ENCODE measurements at places on chromosomes 2 and 18. TPM values are rescaled to one million over a fixed set of nuclear protein-coding genes. Genes with fewer than 3 reads are reported as not detected.
A peak's percentile ranks its signal among the peaks of the same experiment; 100 is the strongest.

GRCh38 chr18:39945076-39945475 lies 2010.0 kb upstream of the PIK3C3 start:
- H3K4me1 ChIP-seq, result peaks cover 9% of the 10 kb centered on the region
- no peaks in the 10 kb centered on the region for H3K27me3 ChIP-seq
- DNase-seq, result no peak

DNA sequence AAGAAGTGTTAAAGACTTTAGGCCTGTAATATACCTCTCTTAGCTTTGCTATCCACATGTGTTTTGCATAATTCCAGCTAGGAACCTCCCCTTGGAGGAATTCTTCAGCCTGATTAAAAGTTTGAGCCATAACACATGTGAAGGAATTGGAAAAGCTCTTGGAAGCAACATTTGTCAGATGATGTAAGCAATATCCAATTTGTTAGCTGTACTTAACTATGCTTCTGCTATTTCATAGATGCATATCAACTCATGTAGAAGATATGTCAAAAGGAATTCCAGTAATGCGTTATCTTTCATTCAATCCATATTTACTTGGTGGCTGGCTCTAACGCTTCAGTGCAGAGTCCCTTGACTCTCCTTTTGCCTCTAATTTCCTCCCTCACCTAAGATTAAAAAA lies 46.2 kb downstream of the PKP4 start:
- H3K36me3 ChIP-seq, result no peaks in the 10 kb centered on the region
- DNase-seq, result no peak
- no peaks in the 10 kb centered on the region for H3K27me3 ChIP-seq

- no peak overlapping the region for H3K27ac ChIP-seq
- H3K4me1 ChIP-seq, result no peaks in the 10 kb centered on the region
- no peaks in the 10 kb centered on the region for H3K36me3 ChIP-seq
- DNase-seq, result no peak
- H3K4me3 ChIP-seq, result no peak overlapping the region
- H3K27me3 ChIP-seq, result no peaks in the 10 kb centered on the region
Measured at GRCh38 chr2:229154381-229154780, 116.7 kb downstream of the PID1 start.

GRCh38 chr2:203534621-203535077 lies 452 bp downstream of the RAPH1 start:
- no peak for DNase-seq
- H3K4me3 ChIP-seq, result peak overlapping the region; percentile 88
- peaks cover 33% of the 10 kb centered on the region for H3K4me1 ChIP-seq
- H3K36me3 ChIP-seq, result no peaks in the 10 kb centered on the region
- no peaks in the 10 kb centered on the region for H3K27me3 ChIP-seq

DNA sequence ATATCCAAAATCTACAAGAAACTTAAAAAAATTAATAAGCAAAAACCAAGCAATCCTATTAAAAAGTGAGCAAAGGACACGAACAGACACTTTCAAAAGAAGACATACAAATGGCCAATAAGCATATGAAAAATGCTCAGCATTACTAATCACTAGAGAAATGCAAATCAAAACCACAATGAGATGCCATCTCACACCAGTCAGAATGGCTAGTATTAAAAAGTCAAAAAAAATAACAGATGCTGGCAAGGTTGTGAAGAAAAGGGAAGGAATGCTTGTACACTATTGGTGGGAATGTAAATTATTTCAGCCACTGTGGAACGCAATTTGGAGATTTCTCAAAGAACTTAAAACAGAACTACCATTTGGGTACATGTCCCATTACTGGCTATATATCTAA lies 128.8 kb upstream of the SESTD1 start:
- DNase-seq, result no peak
- H3K27ac ChIP-seq, result no peak overlapping the region
- H3K27me3 ChIP-seq, result no peaks in the 10 kb centered on the region
- H3K4me1 ChIP-seq, result no peaks in the 10 kb centered on the region
- no peak overlapping the region for H3K4me3 ChIP-seq

GRCh38 chr2:71671203-71671854 lies 218.0 kb downstream of the DYSF start:
- DNase-seq, result no peak
- no peak overlapping the region for H3K27ac ChIP-seq
- no peak overlapping the region for H3K4me3 ChIP-seq
- H3K4me1 ChIP-seq, result peaks cover 7% of the 10 kb centered on the region

DNA sequence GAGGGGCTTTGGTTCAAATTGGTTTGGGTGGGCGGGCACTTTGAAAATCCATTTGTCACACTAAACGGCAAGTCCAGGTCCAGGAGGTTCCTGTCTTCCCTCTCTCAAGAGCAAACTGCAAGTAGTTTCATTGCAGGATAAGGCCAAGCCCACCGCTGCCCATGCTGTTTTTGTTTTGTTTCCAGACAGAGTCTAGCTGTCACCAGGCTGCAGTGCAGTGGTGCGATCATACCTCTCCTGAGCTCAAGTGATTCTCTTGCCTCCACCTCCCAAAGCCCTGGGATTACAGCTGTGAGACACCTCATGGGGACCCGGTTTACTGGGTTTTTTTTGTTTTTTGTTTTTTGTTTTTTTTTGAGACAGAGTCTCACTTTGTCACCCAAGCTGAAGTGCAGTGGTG lies 1.8 kb upstream of the CYBRD1 start:
- H3K27me3 ChIP-seq, result no peaks in the 10 kb centered on the region
- no peaks in the 10 kb centered on the region for H3K36me3 ChIP-seq
- H3K4me1 ChIP-seq, result peaks cover 30% of the 10 kb centered on the region

GRCh38 chr2:104429639-104430358 lies 424.1 kb upstream of the POU3F3 start:
- no peaks in the 10 kb centered on the region for H3K27me3 ChIP-seq
- H3K36me3 ChIP-seq, result no peaks in the 10 kb centered on the region
- no peak overlapping the region for H3K4me3 ChIP-seq
- H3K4me1 ChIP-seq, result no peaks in the 10 kb centered on the region
- H3K27ac ChIP-seq, result no peak overlapping the region
- no peak for DNase-seq

DNA sequence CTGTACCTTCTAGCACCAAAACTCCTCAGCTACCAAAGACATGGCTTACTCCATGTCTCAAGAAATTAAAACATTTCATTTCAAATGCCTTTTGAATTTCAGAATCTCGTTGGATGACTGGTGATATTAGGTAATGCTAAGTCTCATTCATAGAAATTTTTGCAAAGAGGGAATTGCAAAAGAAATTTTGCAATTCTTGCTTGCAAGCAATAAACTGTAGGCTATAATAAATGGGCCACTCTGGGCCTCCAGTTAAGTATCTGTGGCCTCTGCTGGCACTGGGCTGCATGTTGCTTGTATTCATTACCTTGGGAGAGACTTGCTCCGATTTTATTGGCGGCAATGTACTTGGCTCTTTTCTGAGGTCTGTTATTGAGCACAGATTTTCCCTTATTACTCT lies 2.8 kb upstream of the LCLAT1 start:
- no peaks in the 10 kb centered on the region for H3K36me3 ChIP-seq
- no peak overlapping the region for H3K27ac ChIP-seq
- H3K27me3 ChIP-seq, result no peaks in the 10 kb centered on the region
- H3K4me1 ChIP-seq, result peaks cover 13% of the 10 kb centered on the region

GRCh38 chr2:216804357-216805350 lies 55.2 kb downstream of the TNP1 start:
- H3K36me3 ChIP-seq, result no peaks in the 10 kb centered on the region
- no peak overlapping the region for H3K27ac ChIP-seq
- H3K4me1 ChIP-seq, result peaks cover 7% of the 10 kb centered on the region
- H3K4me3 ChIP-seq, result no peak overlapping the region

- H3K4me3 ChIP-seq, result no peak overlapping the region
- H3K27ac ChIP-seq, result no peak overlapping the region
- H3K4me1 ChIP-seq, result no peaks in the 10 kb centered on the region
- DNase-seq, result no peak
Measured at GRCh38 chr2:104049981-104050380, 803.9 kb upstream of the POU3F3 start.

DNA sequence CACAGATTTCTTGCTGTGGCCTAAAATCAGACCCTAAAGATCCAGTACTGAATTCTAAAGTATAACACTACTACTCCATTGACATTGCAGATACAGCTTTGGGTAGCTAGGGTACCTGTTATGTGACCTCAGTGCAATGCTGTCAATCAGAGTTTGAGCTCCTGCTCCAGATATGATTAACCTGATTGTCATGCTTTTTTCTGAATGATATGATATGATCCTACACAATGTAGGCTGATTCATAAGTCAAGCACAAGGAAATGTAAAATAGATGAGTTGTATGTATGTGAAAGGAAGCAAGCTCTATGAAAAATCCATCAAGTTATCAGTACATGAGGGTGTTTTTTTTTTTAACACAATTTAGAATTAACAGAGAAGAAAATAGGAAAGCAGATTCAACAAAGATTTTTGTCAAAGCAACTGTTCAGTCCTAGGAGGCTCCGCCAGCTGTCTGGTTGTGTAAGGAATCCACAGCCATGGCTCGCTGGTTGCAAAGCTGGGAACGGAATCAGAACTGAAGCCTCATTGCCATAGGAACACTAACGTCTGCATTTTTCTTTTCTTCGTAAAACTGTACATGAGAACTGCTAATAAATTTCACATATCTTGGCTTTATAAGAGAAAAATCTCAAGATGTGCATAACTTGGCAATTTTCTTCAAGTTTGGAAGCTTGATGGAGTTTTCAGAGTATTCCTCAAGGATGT lies 52.9 kb downstream of the NR4A2 start:
- H3K27me3 ChIP-seq, result no peaks in the 10 kb centered on the region
- H3K36me3 ChIP-seq, result no peaks in the 10 kb centered on the region
- no peaks in the 10 kb centered on the region for H3K4me1 ChIP-seq
- no peak for DNase-seq
- no peak overlapping the region for H3K27ac ChIP-seq

GRCh38 chr18:55998071-55998522 lies 410.1 kb upstream of the TCF4 start:
- peak; percentile 71 for DNase-seq
- no peak overlapping the region for H3K4me3 ChIP-seq
- no peaks in the 10 kb centered on the region for H3K36me3 ChIP-seq
- no peaks in the 10 kb centered on the region for H3K27me3 ChIP-seq

GRCh38 chr2:54499661-54500060 lies 43.5 kb downstream of the SPTBN1 start:
- no peaks in the 10 kb centered on the region for H3K27me3 ChIP-seq
- H3K36me3 ChIP-seq, result no peaks in the 10 kb centered on the region
- peaks cover 72% of the 10 kb centered on the region for H3K4me1 ChIP-seq

GRCh38 chr2:33136566-33136965 lies 189.8 kb downstream of the LTBP1 start:
- no peak for DNase-seq
- no peaks in the 10 kb centered on the region for H3K36me3 ChIP-seq
- H3K4me3 ChIP-seq, result no peak overlapping the region
- no peaks in the 10 kb centered on the region for H3K27me3 ChIP-seq
- no peaks in the 10 kb centered on the region for H3K4me1 ChIP-seq

The ANKRD23 gene
- 3.2 TPM for total RNA-seq

The STARD6 gene
- total RNA-seq, result not detected

The FBXO48 gene
- 0.63 TPM for total RNA-seq

The TSPYL6 gene
- not detected for total RNA-seq

The ZEB2 gene
- 48.0 TPM for total RNA-seq

Data from thyroid gland (tissue), 4 donors.